AG08395 (cell line): ENCODE measurements at places on chromosomes 1 and 21.

GRCh38 chr1:6594977-6595740 is 7.5 kb downstream of the KLHL21 start:
- DNase-seq = no peak

DNA sequence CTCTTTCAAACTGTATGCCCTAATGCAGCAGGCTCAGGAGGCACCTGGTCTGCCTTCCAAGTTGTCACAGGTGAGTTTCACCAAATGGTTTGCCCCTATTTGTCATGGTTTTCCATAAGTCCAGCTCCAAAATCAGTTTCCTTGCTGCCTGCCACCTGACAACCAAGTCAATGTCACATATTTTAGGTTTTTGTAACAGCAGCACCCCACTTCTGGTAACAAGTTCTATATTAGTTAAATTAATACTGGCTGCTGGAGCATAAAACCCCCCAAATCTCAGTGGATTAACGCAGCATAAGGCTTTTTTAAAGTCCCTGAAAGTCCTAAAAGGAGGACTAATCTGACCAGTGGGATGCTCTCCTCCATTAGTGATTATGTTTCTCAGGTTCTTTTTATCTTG is 200.7 kb downstream of the RRAGC start:
- no peak for DNase-seq

DNA sequence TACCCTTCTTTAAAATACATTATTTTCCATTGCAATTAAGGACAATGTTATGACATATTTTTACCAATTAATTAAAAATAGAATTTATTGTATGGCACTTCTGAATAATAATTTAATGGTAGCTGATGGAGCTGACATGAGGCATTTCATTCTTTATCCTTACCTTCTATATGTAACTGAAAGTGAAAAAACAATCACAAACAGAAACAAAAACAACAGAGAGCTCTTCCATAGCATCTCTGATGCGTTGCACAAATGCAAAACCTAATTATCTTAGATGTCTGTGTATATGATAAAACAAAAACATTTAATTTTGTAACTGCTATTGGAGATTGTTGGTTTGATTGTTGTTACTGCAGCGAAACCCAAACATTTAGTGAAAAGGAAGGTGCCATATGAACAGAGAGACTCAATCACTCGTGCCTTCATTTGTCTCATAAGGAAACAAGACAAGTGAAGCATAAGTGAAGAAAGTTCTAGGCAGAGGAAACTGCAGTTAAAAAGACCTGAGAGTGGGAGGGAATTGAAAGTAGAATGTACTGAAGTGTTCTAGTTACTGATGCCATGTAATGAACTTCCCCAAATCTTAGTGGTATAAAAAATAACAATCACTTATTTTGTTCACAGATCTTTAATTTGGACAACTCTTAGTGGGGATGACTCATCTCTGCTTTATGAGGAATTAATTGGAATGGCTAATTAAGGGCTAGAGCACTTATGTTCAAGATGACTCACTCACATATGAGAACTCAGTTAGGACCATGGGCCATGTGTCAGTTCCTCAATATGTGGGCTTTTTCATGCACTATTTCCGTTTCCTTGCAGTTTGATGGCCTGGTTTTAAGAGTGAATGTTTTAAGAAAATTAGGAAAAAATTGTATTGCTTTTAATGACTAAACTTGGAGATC is 245.0 kb upstream of the OLFM3 start:
- no peak for DNase-seq

DNA sequence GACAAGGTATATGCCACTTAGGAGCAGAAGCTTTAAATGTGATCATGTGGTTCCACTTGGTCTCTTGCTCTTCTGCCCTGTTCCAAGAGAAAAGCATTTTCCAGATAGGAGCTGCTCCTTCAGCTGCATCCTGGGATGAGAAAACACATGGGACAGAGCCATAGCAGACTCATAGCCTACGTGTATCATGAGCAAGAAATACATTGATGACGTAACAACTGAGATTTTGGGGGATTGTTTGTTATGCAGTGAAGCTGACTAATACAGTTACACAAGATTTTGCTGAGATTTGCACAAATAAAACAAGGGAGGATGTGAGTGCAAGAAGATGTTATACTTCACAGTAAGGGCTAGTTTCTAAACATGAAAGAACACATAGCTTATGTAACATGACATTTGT is 36.0 kb upstream of the IRF2BP2 start:
- DNase-seq = no peak

DNA sequence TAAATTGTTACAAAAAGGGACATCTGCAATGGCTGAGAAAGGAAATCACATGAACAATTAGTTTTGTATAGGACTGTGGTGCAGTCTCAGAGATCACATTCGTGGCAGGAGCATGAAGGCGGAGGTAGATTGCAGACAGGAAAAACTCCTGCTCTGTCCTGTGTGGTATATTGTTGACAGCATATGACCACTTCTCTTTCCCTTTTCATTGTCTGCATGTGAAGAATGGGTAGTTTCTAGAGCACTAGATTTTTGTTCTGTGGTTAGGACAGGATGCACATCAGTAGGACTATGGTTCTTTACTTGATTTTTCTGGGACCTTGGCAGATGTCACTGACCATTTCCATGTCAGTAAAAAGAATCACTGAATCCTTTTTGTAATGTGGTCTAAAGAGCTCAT is 625.9 kb upstream of the PKN2 start:
- DNase-seq = no peak

DNA sequence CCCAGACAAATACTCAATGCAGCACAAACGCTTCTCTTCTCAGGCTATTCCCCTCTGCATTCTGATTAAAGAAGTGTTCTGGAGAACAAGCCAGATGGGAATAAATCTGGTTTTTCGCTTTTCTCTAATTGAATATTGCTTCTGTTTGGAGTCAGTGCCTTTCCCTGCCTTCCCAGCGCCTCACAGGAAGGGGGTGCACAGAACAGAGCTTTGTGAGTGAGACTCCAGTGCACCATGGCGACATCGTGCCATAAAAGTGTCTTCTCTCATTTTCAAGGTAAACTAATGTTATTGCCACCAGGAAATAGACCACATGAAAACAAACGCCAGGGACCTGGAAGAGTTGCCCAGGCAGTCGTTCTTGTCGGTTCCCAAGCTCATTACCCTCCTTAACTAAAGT is 43.6 kb upstream of the SLC45A1 start:
- DNase-seq = no peak

GRCh38 chr21:18986197-18986596 is 582.6 kb upstream of the TMPRSS15 start:
- no peak for DNase-seq

DNA sequence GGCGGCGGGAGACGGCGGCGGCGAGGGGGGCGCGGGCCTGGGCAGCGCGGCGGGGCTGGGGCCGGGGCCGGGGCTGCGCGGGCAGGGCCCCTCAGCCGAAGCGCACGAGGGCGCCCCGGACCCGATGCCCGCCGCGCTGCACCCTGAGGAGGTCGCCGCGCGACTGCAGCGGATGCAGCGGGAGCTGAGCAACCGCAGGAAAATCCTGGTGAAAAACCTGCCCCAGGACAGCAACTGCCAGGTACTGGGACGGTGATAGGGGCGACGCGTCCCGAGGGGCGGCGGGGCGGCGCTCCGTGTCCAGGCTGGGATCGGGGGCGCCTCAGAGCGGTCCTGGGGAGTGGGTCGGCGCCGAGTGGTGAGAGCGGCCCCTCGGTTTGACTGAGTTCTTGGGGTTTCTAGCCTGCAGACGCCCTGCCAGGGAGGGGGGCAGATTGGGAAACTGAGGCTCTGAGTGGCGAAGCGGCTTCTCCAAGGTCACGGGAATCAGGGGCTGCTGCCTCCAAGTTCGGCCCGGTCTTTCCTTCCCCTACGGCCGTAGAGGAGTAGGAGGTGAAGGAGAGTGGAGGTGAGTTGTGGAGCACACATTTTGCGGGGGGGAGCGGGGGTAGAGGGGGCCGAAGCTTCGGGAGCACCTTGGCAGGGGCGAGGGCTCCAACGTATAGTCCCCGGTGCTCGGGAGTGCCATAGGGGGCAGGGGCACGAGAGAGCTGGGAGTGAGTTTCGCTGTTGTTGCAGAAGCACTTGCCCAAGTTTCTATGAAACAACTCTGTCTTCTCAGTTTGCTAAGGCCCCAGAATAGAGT is 508 bp downstream of the RAVER2 start:
- DNase-seq = peak; percentile 3

DNA sequence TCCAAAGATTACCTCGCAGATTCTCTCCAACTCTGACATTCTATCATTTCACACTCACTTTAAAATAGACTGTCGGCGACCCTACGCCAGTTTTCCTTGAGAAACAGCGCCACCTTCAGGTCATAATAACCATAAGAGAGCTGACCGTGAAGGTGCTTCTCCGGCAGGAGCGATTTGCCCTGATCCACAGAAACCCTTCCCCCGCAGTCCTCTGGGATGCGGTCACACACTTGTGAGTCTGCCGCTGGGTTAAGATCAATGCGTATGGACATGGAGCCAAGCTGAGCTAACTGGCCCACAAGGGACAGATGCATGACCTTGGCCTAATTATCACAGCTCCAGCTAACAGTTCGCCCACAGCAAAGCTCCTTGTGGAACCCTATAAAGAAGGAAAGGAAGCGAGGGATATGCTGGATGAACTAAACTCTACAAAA is 32.8 kb upstream of the IFNAR2 start:
- peak; percentile 47 for DNase-seq

DNA sequence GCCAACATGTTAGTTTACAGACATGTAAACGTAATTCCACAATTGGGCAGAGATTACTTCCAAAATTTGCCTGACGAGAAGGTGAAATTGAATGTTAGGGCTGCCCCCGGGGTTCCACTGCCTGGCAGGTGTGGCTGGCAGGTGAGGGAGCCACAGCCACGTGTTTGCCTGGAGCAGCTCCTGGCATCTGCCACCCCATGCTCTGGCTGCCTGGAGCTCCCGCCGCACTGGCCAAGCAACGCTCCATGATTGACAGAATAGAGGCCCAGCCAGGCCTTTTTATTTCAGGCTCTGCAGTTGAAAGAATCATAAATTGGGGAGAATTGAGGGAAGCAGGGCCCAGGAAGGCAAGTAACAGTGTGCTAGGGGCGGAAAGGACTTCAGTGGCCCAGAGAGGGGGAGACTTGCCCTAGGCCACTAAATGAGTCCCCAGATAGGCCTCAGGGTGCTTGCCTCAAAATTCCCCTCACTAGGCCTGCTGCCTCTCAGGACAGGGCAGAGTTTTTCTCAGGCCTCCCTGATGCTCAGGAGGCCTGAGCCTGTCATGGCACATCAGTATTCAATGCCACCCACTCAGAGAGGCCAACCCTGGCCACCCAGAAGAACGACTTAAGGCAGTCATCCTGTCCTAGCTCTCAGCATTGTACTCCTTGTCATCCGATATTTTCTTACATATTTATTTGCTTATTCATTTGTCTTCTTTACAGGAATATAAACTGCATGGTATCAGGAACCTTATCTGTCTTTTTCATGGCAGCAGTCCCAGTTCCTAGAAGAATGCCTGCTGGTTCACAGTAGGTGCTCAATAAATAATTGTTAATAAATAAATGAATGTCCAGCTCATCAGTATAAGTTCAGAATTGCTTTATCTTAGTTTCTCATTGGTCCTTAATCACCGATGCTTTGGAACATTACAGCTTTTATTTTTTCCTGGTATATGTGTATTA is 16.6 kb upstream of the S1PR1 start:
- DNase-seq = no peak

DNA sequence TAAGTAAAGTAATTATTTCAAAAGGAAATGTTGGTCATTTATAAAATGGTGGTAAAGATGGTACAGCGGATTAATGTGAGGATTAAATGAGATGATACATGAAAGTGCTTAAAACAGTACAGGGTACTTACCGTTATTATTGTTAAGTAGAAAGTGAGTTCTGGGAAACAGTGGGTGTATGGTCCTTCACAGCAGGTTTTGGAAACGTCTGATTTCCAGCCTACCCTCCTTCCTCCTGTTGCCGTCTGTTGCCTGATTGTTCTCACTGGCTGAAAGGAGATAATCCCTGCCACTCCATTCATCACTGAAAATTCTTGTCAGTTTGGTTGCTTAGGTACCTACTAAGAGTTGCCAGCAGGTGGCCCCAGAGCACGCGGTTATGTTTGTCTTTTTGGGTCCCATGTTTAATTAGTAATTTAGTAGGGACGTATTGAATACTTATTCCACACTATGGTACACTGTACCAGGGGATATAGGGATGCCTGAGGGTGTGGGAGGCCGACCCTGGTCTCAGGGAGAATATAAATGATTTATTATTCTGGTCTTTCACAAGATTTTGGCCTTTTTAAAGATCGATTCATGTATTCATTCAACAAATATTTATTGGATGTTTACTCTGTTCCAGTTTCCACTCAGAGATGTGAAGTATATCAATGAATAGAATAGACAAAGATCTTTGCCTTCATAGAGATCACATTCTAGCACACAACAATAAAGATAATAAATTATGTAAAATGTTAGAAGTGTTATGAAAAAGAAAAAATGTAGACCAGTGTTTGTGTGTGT is 30.8 kb upstream of the RPTN start:
- DNase-seq = peak; percentile 62

DNA sequence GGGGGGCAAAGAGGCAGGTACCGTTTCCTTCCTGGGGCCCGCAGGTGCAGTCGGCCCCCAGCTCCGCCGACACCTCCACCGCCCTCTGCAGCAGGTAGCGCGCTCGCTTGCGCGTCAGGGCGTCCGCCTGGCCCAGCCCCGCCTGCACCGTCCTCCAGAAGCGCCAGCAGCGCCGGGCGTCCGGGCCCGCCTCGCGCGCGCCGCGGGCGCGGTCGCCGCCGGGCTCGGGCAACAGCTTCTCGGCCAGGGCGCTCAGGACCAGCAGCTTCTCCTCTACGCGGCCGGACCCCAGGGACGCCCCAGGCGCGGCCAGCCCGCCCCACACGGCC is 863 bp downstream of the TARBP1 start:
- DNase-seq = peak; percentile 51

- no peak for DNase-seq
Measured at GRCh38 chr1:176187001-176187400, 20.1 kb downstream of the COP1 start.

DNA sequence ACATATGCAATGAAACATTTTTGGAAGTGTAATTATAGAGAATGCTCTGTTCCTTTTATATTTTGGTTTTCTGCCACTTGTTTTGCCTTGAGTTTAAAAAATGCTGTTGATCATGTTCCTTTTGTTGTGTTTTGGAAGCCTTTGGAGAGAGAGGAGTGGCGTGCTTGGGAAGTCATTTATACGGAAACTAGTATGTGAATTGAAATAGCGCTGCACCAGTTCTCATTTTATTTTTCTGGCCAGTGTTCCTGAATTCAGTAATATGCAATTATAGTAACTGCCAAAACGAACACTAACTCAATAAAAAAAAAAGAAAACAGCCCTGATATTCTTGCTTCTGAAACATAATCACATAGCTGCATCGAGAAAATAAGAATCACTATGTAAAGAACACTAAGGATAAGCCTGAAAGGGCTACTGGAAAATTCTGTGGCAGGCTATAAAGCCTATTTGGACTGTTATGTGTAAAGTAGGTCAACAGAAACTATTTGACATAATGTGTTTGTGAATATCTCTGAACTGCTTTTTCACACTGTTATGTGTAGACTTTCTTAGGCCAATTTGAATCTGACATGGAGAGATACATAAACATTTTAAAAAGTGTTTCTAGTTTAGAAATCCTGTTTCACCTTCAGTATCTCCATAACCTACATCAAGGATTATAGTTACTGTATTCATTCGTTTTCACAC is 742.0 kb downstream of the KCNT2 start:
- DNase-seq = no peak

GRCh38 chr21:42079939-42080787 is 9.0 kb downstream of the UMODL1 start:
- peak; percentile 34 for DNase-seq
